ENCODE measurements at places on chromosomes 3 and 15. TPM values are rescaled to one million over a fixed set of nuclear protein-coding genes. Genes with fewer than 3 reads are reported as not detected.

- DNase-seq: no peak
These were observed 10.4 kb downstream of the NR2F2 start for GRCh38 chr15:96340598-96341512.

DNA sequence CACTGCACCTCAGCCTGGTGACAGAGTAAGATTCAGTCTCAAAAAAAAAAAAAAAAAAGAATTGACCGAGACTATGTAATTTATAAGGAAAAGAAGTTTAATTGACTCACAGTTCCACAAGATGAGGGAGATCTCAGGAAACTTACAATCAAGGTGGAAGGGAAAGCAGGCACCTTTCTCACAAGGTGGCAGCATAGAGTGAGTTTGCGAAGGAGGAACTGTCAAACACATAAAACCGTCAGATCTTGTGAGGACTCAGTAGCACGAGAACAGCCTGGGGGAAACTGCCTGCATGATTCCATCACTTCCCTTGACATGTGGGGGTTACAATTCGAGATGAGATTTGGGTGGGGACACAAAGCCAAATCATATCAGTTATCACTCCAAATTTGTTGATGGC is 380.9 kb downstream of the EDEM1 start:
- no peak for DNase-seq

DNA sequence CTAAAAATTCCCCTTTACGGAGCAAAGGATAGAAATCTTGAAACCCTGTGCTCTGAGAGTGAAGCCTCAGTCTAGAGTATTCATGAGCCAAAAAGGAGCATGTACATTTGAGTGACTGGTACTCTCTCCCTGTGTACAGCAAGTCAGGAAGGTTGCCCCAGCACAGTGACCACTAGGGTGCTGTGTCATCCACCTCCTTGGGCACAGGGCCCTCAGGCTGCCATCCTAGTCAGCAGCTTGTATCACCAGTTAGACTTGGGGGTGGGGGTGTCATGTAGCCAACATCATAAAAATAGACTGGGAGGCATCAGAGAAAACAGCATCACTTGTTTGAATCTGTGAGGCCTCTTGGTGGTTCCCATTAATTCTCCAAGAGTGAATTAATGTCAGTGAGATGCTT is 12.0 kb downstream of the NME9 start:
- DNase-seq: no peak

- no peak for DNase-seq
These were observed 6.0 kb upstream of the FNDC3B start for GRCh38 chr3:172033396-172033795.

- DNase-seq: no peak
These were observed 1.4 kb downstream of the GJD2 start for GRCh38 chr15:34753236-34753894.

DNA sequence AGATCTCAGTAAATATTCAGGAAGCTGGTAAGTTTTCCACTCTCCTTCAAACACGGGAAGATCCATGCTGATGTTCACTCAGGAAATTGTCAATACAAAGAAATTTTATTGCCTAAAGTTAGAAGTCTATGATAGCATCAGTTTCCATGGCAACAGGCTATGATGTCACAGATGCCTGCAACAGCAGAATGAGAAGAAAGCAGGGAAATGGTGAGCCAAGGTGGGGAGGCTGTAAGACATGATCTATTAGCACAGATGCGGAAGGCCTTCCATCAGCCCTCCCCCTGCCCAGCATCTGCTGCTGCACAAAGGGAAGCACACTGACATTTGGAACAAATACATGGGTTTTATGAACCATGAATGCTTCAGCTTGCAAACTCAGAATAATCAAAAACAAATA is 28.6 kb downstream of the EPHB1 start:
- DNase-seq: no peak

DNA sequence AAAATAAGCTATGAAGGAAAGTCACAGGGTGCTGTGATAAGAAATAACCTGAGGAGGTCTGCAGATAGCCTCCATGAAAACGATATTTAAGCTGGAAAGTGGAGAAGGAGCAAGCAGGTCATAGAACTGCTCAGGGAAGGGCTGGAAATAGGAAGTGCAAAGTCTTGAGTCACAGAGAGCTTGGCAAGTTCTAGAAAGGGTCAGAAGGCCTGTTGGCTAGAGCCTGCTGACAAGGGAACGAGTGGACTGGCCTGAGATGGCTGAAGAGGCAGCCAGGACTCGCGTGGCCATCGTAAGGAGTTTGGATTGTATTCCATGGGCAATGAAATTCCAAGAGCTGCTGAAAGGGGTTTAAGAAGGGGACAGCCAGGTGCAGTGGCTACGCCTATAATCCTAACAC is 64.7 kb upstream of the IL12A start:
- no peak for DNase-seq

The MEGF11 gene
- 0.28 TPM for total RNA-seq

GRCh38 chr15:92123962-92124656 is 269.6 kb upstream of the ST8SIA2 start:
- no peak for DNase-seq

GRCh38 chr3:171113716-171114115 is 87.2 kb upstream of the SLC2A2 start:
- no peak for DNase-seq

GRCh38 chr3:118986734-118987133 is 47.9 kb downstream of the IGSF11 start:
- DNase-seq: no peak

GRCh38 chr3:42032693-42033349 is 58.3 kb upstream of the TRAK1 start:
- no peak for DNase-seq

The NR2E3 gene
- total RNA-seq: 0.05 TPM

The MYO1E gene
- total RNA-seq: 15.5 TPM

- DNase-seq: no peak
These were observed 7.4 kb upstream of the ANPEP start for GRCh38 chr15:89822026-89822425.

GRCh38 chr3:38168151-38169026 is 3.1 kb downstream of the OXSR1 start:
- DNase-seq: no peak

- no peak for DNase-seq
These were observed at the start of gene ISL2 for GRCh38 chr15:76336254-76337058. TSS of gene ISL2 (plus strand) at chr15:76336773. CDS start at chr15:76336884, 111 bp downstream.

DNA sequence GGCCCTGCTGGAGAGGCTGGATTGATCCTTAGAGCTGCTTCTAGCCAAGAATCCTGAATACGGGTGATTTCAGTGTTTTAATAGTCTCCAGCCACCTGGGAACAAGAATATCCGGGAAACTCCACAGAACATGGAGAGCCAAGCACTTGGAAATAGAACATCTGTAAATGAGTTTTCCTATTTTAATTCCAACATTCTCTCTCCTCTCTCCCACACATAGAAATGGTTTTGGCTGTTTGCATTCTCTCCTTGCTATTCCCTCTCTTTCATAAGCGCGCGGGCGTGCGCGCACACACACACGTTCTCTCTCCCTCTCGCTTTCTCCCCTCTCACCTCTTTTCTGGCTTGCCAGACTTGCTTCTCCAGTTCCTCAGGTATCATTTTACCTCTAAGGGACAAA is 50.6 kb downstream of the GADL1 start:
- no peak for DNase-seq

The MNS1 gene
- total RNA-seq: 10.3 TPM

All from thymus (tissue), 14 donors.